ENCODE measurements at places on chromosomes 6 and 20.

GRCh38 chr6:63609231-63609630, 26.4 kb upstream of the PHF3 start:
- DNase-seq: no peak

GRCh38 chr6:105882121-105882803, 203.9 kb upstream of the PRDM1 start:
- DNase-seq: no peak

- DNase-seq: no peak
These were observed 50.7 kb upstream of the COL10A1 start for GRCh38 chr6:116176596-116176995.

GRCh38 chr6:88890394-88890793, 73.0 kb downstream of the RNGTT start:
- DNase-seq: no peak

- no peak for DNase-seq
These were observed 376.6 kb downstream of the DHX35 start for GRCh38 chr20:39338469-39339376.

DNA sequence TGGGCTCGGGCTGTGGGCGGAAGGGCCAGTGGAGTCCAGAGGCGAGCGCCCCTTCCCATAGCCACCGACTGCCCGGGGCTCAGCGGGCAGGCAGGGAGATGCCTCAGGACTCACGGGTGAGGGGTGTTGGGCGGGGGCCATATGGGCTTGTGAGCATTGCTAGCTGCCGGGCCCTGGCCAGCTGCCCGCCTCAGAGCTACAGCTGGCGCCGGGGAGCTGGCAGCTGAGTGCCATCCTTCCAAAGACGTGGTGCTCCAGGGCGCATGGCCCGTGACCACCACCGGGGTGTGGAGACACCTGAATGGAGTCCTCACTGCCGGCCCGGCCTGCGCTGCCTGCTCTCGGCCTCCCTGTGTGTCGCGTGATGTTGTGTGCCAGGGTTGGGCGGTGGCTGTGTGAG, 10.6 kb upstream of the RBBP8NL start:
- no peak for DNase-seq

- peak; percentile 35 for DNase-seq
These were observed 59.8 kb upstream of the DEK start for GRCh38 chr6:18323935-18324705.

DNA sequence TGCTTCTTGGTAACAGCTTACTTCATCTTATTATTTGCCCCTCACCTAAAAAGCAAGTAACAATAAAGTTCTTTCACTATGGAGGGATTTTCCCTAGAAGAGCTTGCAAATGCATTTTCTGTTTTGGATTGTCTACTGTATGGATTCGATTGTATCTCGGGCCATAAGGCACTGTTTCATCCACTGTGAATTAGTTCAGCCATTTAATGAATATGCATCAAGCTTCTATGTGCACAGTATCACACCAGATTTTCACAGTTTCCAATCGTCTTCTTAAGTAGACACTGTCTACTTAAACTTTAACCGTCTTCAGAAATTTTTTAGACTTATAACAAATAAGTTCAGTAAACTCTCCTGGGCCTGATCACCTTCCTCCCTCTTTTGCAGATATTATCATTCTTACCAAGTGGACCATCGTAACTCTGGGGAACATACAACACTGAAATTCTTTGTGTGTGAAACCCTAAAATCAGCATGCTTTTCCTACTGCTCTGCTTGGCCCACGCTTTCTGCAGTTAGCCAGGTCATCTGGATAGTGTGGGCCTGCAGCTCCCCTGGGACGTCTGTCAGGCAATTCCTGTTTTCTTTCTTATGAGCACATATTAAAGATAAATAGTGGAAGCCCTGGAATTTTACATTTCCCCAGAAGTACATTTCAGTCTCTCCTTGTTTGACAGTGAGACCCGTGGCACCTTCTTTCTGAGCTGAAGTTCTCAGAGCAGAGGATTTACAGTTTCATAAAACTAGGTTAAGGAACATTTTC, 136.5 kb upstream of the PDE10A start:
- DNase-seq: no peak

DNA sequence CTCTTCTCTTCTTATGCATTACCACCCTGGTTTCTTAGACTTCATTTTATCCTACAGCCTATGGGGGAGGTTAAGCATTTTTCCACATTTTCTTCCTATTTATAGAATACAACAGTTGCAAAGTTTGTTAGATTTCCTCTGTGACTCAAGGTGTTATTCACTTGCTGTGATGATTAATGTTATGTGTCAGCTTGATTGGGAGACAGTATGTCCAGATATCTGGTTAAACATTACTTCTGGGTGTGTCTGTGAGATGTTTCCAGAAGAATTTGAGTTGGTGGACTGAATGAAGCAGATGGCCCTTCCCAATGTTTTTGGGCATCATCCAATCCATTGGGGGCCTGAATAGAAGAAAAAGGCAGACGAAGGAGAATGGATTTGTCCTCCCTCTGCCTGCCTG, 131.3 kb downstream of the C6orf118 start:
- no peak for DNase-seq
